ENCODE measurements at places on chromosomes 3 and 15.

GRCh38 chr15:62187910-62188309, 22.8 kb upstream of the C2CD4B start:
- DNase-seq: no peak

DNA sequence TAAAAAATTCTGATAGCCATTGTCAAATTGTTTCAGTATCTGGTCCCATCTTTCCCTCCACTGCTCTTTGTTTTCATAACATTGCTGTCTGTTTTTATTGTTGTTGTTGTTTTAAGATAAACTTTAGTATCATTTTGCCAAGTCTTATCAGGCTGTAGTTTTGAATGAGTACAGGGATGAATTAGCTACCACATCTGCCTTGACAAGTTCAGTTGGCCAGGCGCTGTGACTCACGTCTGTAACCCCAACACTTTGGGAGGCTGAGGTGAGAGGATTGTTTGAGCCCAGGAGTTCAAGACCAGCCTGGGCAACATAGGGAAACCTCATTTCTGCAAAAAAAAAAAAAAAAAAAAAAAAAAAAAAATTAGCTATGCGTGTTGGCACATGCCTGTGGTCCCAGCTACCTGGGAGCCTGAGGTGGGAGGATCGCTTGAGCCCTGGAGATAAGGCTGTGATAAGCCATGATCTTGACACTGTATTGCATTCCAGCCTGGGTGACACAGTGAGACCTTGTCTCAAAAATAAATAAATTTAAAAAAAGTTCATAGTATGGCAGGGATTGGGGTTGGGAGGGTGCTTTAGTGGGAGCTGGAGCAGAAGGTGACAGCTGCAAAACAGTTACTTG, 8.3 kb upstream of the ANKDD1A start:
- DNase-seq: no peak

DNA sequence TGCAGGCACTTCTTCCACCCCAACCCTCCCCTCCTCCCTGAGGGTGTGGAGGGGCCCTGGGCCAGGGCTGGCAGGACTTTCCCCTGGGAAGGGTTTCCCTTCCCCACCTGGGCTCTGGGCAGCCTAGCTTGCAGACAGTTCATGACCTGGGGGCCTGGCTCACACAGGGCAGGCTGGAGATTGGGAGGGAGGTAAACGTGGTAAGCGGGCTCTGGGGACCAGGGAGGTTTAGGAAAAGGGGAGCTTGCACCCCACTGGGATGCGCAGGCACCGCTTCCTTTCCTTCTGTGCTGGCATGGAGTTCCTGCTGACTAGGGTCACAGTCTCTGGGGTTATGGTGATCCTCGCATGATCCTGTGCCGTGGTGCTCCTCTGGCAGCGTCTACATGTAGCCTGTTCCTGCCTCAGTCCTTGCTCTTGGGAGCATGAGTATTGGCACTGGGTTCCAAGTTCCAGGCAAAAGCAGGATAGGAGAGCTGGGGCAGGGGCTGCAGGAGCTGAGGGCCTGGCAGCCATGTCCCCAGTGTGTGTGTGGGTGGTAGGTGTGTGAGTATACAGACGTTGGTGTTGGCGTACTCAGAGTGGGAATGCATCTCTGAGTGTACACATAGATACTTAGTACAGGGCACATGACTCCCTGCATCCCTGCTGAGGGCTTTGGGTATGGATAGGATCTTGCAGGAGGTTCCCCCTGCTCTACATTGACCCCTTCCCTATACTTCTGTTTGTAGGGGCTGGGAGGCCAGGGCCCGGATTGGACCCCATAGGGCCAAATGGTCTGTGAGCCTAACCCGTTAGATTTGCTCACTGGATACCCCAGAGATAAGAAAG, 6.9 kb downstream of the GLYCTK start:
- no peak for DNase-seq

DNA sequence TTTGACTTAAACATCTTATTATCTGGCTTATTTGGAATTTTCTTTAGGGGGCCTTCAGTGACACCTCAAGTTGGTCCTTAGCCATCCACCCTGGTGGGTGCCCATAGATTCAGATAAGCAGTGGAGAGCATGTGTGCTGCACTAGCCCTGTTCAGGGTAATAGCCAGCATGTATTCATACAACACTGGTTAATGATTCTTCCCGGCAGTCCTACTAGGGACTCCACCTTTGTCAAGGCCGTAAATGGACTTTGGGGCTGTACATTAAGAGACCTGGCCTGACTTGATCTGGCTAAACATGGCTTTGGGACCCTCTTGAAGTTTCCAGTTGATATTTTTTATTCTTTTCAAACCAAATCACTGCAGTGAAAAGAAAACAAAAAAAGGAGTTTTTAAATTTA, 125.8 kb downstream of the PTPRG start:
- DNase-seq: no peak

DNA sequence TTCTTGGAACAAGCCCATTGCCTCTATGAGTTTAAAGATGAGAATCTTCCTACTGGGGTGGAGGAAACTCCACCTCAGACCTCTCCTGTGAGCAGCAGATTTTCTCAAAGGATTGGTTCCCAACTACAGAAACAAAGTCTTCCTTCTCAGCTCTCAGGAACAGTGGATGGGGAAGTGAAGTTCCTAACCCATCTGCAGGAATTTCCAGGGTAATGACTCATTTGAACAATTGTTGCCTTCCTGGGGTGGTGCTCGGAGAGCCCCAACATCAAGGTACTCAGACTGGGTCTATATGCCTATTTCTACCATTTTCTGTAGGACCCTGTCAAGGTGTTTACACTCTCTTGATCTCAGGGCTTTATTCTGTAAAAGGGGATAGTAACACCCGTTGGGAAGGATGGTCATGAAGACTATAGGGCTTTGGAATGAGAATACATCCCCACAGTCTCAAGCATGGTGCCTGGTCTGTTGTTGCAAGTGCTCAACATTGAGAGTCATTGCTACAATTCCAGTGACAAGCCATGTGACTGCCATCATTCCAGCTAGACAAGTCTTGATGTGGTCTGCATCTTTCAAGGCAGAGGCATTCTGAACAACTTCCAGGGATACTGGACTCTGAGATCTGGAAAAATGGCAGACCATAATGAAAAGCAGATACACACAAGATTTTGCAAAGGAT, 33.0 kb downstream of the TRIM42 start:
- no peak for DNase-seq

- DNase-seq: no peak
These were observed 1464.5 kb downstream of the ZPLD1 start for GRCh38 chr3:103899328-103899727.

DNA sequence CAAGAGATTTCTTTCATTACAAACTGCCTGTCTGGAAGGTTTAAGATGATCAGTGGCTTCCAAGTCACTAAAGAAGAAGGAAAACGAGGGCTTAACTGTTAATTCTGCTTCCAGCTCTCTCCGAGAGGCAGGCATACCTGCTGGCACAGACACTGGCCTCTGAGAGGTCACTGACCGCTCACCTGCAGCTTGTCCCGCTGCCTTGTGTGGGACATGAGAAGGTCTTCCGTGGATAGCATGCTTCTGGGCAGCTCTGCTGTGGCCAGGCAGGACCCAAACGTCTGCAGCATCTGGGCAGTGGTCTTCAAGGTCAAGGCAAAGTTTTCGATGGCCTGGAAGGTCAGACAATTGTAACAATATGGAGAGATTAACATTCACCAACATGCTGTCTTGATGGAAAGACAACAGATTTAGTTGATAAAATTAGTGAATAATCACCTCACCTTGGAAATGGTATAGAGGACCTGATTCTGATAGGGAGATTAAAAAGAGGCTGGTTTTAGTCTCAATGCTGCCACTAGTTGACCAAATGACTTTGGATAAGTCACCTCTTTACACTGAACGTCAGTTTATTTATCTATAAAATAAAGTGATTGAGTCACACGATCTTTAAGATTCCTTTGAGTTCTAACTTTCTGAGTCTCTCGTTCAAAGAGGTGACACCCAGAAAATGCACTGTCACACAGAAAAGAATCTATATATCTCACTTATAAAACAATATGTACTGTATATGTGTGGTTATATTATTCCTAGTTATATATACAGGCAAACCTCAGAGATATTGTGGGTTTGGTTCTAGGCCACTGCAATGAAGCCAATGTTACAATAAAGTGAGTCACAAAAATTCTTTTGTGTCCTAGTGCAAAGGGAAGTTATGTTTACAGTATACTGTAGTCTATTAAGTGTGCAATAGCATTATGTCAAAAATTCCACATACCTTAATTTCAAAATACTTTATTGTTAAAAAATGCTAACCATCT, 65.1 kb downstream of the B3GNT5 start:
- DNase-seq: no peak

DNA sequence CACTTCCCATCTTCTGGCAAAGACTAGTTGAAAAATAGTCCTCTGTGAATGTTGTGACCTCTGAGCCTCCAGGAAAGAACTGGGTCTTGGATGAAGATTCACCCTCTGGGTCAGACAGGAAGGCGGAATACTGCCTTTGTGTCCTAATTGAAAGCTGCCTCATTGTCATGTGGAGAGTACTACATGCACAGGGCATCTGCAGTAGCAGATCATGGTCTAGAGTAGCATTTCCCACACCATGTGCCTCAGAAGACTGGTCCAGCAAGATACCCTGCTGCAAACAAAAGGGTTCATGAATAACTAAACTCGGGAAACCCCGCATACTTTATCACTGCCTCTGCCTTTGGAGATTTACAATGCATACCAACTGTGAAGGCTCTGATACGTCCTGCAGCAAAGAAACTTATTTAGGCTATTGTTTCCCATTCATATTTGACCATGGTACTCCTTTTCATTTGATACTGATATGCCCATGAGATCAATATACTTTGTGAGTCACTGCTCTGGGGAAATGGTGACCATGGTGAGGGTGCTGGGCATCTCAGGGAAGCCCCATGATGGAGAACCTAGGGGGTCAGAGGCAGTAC, 22.7 kb downstream of the IRAK2 start:
- DNase-seq: no peak

DNA sequence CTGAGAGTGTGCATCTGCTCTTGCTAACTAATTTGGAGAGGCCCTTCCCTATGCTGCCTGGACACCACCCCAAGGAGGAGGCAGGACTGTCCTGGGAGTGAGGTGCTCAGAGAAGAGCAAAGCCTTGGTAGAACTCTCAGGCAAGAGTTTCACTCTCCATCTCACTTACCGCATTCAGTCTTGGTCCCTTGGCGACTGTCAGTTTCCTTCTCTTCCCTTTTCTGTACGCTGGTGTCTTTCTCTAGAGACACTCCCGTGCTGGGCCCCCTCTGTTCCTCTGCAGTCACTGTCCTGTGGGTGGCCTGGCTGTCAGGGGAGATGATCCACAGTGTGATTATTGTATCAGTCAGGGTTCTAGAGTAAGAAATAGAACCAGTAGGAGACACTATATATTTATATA, 44.0 kb downstream of the IDH2 start:
- no peak for DNase-seq

- DNase-seq: no peak
These were observed 6.2 kb upstream of the MEIS2 start for GRCh38 chr15:37106490-37107001.

- no peak for DNase-seq
These were observed 6.3 kb downstream of the TBL1XR1 start for GRCh38 chr3:177190756-177191681.

DNA sequence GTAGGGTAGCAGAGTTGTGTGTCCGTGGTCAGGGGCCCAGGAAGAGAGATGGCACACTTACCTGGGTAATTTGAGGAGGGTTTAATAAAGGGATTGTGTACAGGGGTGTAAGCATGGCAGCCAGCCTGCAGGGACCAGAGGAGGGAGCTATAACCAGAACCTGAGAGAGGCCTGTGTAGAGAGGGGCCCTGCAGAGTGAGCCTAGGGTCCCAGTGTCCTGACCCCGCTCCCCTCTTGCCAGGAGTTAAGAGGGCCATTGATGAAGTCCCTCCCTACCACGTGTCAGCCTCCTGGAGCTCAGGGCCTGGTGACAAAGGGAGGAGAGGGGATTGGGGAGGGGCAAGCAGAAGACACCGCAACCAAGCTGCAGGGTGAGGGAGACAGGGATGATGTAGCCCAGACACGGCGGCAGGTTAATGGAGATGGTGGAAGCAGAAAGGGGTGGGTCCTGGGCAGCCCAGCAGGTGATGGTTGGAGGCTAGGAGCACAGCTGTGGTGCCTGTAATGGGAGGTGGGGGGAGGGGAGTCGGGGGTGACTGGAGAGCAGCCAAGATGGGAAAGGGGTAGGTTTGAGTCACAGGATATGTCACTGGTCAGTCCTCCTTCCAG, 165.4 kb upstream of the TOPAZ1 start:
- DNase-seq: no peak

- DNase-seq: no peak
These were observed 2.2 kb upstream of the ISG20 start for GRCh38 chr15:88636654-88637053.

- DNase-seq: no peak
These were observed 6.0 kb downstream of the CTSH start for GRCh38 chr15:78938658-78939488.

Data from activated CD4-positive, alpha-beta T cell treated with anti-CD3 and anti-CD28 coated beads, Interleukin-2, amount 50 U/mL, for 48 hours (primary cell).